ENCODE measurements at places on chromosomes 11 and 22. TPM values are rescaled to one million over a fixed set of nuclear protein-coding genes. Genes with fewer than 3 reads are reported as not detected.

The OR51E2 gene
- total RNA-seq = not detected

DNA sequence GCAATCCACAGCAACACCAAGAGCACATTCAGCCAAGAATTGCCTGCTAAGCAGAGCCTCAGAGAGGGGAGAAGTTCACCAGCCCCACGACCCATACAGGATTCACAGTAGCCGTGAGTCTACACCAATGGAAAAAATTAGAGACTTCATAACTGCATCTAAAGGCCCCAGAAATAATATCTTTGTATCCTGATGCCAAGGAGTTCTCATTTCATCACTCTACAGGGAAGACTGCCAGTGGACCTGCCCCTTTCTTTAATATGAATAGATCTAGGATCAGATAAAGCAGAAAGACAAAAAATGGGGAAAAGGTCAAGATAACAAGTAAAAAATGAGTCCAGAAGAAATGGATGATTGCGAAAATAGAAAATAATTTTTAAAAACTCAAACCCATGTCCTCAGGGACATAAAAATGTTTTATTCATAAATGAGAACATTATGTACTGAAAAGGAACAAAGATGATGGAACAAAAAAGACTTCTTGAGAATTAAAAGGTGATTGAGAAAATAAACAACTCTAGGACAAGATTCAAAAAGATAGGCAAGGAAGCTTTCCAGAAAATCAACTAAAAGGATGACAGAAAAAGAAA, 9.5 kb downstream of the APOL3 start:
- H3K27ac ChIP-seq = no peak overlapping the region
- peaks cover 12% of the 10 kb centered on the region for H3K4me1 ChIP-seq
- H3K4me3 ChIP-seq = no peak overlapping the region
- no peaks in the 10 kb centered on the region for H3K36me3 ChIP-seq
- H3K27me3 ChIP-seq = no peaks in the 10 kb centered on the region
- DNase-seq = peak; percentile 26

The SIRT3 gene
- 10.5 TPM for total RNA-seq

The OR8G1 gene
- total RNA-seq = not detected

- H3K27me3 ChIP-seq = peaks cover 5% of the 10 kb centered on the region
- no peaks in the 10 kb centered on the region for H3K36me3 ChIP-seq
- no peak overlapping the region for H3K4me3 ChIP-seq
- peak; percentile 47 for DNase-seq
- H3K27ac ChIP-seq = no peak overlapping the region
- H3K4me1 ChIP-seq = no peaks in the 10 kb centered on the region
Observed at GRCh38 chr11:1460396-1460985, 26.1 kb downstream of the MOB2 start.

GRCh38 chr11:4025248-4025966, 69.2 kb upstream of the RRM1 start:
- no peak overlapping the region for H3K27ac ChIP-seq
- DNase-seq = peak; percentile 61
- no peaks in the 10 kb centered on the region for H3K27me3 ChIP-seq
- H3K4me1 ChIP-seq = peaks cover 15% of the 10 kb centered on the region

- H3K27ac ChIP-seq = no peak overlapping the region
- peaks cover 79% of the 10 kb centered on the region for H3K27me3 ChIP-seq
- no peaks in the 10 kb centered on the region for H3K4me1 ChIP-seq
- H3K4me3 ChIP-seq = no peak overlapping the region
Observed at GRCh38 chr22:39928536-39929520, 27.9 kb downstream of the GRAP2 start.

- 0 out of 2 replicates have a peak, but pooled peaks cover 15% of the 10 kb centered on the region for H3K4me1 ChIP-seq
- peaks cover 6% of the 10 kb centered on the region for H3K36me3 ChIP-seq
- H3K27me3 ChIP-seq = no peaks in the 10 kb centered on the region
- H3K27ac ChIP-seq = peak overlapping the region; percentile 97
- H3K4me3 ChIP-seq = peak overlapping the region; percentile 85
- peak; percentile 99 for DNase-seq
Observed at GRCh38 chr11:69638941-69639681, 1.8 kb upstream of the CCND1 start.

The NUDT22 gene
- total RNA-seq = 97.9 TPM

The PATE2 gene
- not detected for total RNA-seq
